ENCODE measurements at places on chromosomes 4 and X.

- no peak for DNase-seq
Observed at GRCh38 chr4:151031831-151032605, 16.9 kb upstream of the LRBA start.

- DNase-seq: peak; percentile 8
Observed at GRCh38 chrX:44903107-44903506, 30.1 kb downstream of the KDM6A start.

DNA sequence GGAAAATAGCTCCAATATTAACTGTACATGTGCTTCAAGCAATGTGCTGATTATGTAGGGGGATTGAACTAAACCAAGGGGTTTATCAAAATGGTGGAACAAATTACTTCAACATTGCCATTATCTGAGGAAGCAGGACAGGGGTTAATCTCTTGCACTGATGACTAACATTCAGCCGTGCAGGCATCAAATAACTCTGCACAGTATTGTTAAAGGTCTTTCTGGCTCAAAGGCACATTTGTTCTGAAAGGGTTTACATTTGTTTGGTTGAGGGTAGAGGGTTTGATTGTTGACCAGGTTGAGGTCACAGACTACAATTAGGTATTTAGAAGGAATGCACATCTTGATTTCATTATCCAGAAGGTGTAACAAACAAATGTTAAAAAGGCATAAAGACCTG lies 32.2 kb upstream of the CCSER1 start:
- no peak for DNase-seq

- DNase-seq: no peak
Observed at GRCh38 chr4:168720396-168720900, 223.6 kb downstream of the PALLD start.

DNA sequence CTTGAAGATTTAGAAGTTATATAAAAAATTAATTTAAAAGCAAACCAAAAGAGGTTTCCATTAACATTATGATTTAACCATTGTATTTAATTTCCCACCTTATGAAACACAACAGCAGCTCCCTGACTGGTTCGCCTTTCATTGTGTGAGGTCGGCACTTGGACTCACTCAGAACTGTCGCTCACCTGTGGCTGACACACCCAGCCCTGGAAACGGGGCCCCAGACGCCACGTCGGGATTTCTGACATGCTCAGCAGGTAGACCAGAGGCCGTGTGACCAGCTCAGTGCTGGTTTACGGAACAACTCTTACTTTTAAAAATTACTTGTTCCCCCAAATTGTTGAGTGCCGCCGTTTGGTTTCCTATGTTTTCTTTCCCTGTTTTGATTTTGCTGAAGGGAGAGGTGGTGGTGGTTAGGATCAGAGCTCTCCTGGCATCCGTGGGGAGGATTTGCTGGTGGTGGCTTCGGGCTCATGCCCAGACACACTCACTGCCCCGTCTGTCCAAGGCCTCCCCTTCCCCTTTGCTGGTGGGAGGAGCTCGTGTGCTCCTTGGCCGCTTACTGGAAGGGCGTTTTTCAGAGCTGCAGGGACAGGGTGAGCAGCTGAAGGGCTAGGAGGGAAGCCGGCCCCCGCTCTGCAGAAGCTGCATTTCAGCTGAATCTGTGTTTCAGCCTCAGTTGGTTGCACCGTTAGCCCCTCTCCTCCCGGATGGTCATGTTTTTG lies 59.2 kb downstream of the CPLX1 start:
- DNase-seq: no peak

- DNase-seq: no peak
Observed at GRCh38 chr4:152363086-152363485, 172.8 kb downstream of the FBXW7 start.

- DNase-seq: no peak
Observed at GRCh38 chr4:23298371-23298770, 591.5 kb downstream of the PPARGC1A start.

- DNase-seq: no peak
Observed at GRCh38 chr4:2132438-2132837, 73.3 kb downstream of the NAT8L start.

DNA sequence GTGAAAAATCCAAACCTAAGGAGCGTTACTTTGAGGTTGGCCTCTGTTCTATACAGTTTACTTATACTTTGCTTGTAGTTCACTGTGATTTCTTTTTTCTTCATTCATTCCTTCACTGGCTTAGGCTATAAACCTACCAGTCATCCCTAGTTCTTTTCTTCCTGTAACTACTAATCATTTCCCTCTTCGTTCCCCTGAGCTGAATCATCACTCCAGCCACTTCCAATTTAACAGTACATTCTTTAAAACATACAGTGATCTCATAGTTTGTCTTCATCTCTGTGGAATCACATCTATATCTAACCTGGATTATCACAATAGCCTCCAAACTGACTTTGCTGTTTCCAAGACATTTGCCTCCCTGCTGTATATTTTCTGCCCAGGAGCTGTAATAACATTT lies 25.2 kb upstream of the NPFFR2 start:
- peak; percentile 17 for DNase-seq

DNA sequence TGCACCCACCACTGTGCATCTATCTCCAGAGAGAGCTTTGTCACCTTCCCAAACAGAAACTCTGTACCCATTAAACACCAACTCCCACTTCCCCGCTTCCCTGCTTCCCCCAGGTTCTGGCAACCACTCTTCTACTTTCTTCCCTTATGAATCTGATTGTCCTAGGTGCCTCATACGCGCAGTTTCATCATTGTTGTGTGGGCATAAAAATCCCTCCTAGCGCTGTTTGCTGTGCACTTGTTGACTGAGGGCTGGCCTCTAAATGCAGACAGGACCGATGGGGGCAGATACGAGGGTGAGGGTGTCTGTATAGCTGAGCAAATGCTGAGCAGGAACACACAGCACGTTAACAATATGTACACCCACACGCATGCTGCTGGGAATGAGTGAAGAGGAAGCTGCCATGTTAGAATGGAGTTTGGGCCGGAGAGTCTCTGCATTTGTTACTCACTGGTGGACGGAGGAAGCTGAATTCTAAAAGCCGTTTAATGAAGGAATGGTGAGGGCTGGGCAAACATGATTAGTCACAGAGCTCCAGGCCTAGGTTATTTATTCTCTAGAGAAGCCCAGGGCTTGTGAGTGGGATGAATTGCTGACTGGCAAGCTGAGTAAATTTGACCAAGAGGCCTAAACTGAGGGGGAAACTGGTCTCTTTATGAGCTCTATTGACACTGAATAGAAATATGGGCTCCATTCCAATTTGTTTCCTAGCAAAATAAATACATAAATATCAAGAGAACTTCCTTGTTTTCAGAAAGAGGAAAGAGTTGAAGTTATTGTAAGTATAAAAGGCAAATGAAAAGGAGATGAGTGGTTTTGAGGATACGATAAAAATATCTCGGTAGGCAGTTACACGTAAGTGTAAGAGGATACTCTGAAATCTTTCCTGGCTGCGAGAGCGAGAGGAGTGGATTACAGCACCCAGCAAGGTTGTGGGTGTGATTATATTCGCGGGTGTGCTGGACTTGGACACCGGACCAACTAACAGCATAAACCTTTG lies 95.9 kb upstream of the RPS6KA3 start:
- DNase-seq: no peak

DNA sequence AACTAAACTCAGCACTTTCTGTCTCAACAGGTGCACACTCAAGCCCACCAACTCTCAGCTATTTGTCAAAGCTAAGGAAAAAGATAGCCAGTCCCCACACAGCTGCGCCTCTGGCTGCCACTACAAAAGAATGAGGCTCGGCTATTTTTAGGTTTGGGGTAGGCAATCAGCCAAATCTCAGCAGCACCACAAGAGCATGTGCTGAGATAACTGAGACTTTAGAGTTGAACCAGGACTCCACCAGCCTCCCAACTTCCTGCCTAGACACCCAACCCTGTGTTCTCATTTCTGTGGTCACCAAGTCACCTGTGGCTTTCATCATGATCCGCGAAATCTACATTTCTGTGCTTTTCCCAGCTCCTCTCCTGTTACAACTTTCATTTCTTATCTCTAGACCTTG lies 28.0 kb downstream of the DMD start:
- peak; percentile 35 for DNase-seq

DNA sequence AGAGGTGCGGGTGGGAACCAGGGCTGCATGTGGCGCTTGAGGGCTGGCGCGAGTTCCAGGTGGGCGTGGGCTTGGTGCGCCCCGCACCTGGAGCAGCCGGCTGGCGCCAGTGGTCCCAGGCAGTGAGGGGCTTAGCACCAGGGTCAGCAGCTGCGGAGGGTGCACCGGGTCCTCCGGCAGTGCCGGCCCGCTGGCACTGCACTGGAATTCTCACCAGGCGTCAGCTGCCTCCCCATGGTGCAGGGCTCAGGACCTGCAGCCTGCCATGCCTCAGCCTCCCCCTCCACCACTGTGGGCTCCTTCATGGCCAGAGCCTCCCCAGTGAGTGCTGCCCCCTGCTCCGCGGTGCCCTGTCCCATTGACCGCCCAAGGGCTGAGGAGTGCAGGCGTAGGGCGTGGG lies 174.0 kb downstream of the ADAM29 start:
- no peak for DNase-seq

GRCh38 chr4:128543696-128544095 lies 256.1 kb upstream of the PGRMC2 start:
- no peak for DNase-seq

- no peak for DNase-seq
Observed at GRCh38 chr4:184463856-184464255, 10.5 kb downstream of the IRF2 start.

DNA sequence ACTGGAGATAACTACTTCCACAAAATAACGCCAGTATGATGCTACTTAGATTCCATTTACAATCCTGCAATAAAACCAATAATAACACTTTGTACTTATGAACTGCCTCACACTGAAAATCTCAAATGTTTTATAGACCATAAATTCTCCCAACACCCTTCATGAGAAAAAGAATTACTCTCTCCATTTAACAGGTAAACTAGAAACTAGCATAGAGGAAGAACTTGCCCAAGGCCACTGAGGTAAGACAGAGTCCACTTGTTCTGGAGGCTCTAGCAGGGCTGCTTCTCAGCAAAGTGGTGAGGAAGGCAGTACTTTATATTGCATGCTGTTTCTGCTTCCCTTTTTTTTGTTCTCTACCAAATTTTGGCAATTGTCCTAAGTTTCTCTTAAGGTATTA lies 11.5 kb upstream of the BMP3 start:
- DNase-seq: no peak

DNA sequence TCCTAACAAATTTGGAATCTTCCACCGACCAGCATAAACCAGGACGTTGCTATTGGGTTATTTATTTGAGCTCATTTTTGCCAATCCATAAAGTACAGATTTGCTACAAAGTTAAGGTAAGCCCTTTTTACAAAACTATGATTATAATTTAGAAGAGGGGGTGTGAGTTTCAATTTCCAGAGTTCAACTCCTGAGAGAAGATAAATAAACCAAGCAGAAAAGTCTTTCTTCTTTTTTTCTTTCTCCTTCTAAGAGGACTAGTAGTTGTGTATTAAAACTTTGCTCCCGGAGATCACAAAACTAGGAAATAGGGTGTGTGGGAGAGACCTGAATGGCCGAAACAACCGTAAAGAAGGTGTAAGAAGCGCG lies 2.6 kb downstream of the PITX2 start:
- DNase-seq: no peak

- DNase-seq: no peak
Observed at GRCh38 chr4:41267997-41268396, 11.3 kb downstream of the UCHL1 start.

- no peak for DNase-seq
Observed at GRCh38 chr4:181982437-181982836, 260.8 kb upstream of the TENM3 start.

DNA sequence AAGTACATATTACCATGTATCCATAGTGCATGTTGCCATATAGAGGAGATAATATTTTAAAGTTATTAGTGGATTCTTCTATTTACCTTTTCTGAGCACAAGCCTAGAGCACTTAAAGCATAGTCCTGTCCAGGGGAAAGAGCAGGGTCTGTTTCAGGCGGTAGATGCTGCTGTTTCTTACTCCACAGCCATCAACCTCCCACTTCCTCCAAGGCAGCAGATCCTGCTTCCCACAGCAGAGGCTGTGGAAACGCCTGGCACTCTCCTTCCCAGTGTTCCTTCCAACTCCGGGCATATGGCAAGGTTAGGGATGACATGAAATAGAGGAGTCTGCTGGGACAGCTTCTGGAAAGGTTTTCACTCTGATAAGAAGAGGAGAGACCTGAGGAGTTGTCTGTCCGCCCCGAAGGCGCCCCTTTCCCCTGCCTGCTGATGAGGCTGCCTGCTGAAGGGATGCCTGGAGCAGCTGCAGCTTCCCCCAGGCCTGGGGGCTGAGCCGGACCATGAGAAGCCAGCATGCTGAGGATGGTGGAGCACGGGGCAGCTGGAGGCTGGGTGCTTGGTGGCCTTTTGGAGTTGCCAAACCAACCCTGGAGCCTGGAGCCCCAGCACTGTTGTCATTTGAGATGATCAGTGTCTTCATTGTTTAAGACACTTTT lies 43.9 kb upstream of the SLC25A4 start:
- DNase-seq: no peak

All from MG63 (cell line).